Mesothelial cell of epicardium (in vitro differentiated cells): ENCODE measurements at places on chromosomes 7 and 10. TPM values are rescaled to one million over a fixed set of nuclear protein-coding genes. Genes with fewer than 3 reads are reported as not detected.

Gene CLDN4
- 158 to 175 TPM (median 165 TPM) in 3 replicates for total RNA-seq

Gene DLX6
- total RNA-seq, result 10.4 to 11.1 TPM (median 10.9 TPM) in 3 replicates

Gene ANKIB1
- total RNA-seq, result 63.9 to 66.9 TPM (median 66.6 TPM) in 3 replicates

Gene TACR2
- total RNA-seq, result not detected in 3 replicates

Gene SMNDC1
- total RNA-seq, result 38.5 to 41.4 TPM (median 39.6 TPM) in 3 replicates

Gene CFAP58
- 0.58 to 1.4 TPM (median 1.1 TPM) in 3 replicates for total RNA-seq

Gene RAMP3
- not detected in 3 replicates for total RNA-seq

Gene NAT16
- not detected in 3 replicates for total RNA-seq

Gene CUBN
- total RNA-seq, result 0.90 to 1.8 TPM (median 1.5 TPM) in 3 replicates

Gene OPALIN
- total RNA-seq, result not detected in 3 replicates

Gene TSPAN13
- total RNA-seq, result 63.1 to 70.0 TPM (median 69.5 TPM) in 3 replicates

DNA sequence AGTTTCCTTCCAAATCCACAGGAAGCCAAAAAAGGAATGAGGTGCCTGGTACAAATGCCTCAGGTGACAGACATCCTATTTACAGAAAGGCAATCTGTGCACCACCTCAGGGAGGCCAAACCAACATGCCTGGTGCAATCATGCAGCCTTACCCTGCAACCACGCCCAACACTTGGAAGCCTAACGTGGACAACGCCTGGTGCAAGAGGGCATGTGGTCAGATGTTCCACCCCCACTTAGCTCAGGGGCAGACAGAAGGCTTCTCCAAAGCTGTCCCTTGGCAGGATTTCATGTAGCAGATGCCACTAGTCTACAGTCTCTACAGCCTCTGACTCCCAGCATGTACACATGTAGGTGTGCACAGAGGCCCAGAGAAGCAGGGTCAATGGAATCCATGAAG, 89.5 kb downstream of the KCNMA1 start:
- no peak overlapping the region for H3K4me3 ChIP-seq
- no peaks in the 10 kb centered on the region for H3K4me1 ChIP-seq
- no peak overlapping the region for H3K27ac ChIP-seq

DNA sequence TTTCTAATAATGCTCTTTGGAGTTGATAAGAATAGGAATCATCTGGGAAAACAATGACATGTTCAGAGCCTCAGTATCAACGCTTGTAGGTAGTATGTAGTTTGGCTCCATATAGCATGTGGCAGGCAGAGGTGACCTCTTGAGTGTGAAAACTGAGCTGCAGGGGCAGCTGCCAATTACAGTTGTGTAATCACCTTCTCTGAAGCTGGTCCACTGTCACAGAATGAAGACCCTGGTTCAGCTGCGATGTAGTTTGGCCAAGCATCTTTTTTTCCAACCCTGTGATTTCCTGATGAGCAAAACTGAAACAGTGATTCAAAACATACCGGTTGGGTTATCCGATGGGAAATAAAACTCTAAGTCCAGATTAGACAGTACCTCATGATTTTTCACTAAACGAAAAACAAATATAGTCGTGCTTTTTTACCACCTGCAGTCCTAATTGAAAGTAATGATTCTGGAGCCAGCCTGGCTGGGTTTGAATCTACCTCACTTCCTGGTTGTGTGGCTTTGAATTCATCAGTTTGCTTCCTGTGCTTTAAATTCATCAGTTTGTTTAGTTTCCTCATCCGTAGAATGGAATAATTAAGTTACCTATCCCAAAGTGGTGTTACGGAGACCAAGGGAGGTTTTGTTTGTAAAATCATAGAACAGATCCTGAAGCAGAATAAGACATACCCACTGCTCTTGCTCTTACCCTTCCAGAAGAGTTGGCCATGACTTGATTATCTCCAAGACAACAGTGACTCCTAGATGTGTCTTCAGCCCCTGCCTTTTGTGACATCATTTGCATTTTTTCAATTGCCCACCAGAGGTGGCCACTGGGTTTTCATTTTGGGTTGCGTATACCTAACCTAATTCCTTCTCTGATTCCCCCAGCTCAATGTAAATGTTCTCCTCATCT, 87.4 kb downstream of the CELF2 start:
- no peak for DNase-seq
- no peak overlapping the region for H3K4me3 ChIP-seq
- no peaks in the 10 kb centered on the region for H3K4me1 ChIP-seq
- no peaks in the 10 kb centered on the region for H3K36me3 ChIP-seq
- H3K27me3 ChIP-seq, result peaks cover 22% of the 10 kb centered on the region

GRCh38 chr7:135512135-135512887, 2.4 kb upstream of the CNOT4 start:
- no peaks in the 10 kb centered on the region for H3K4me1 ChIP-seq
- no peak overlapping the region for H3K4me3 ChIP-seq
- DNase-seq, result no peak
- no peak overlapping the region for H3K27ac ChIP-seq
- no peaks in the 10 kb centered on the region for H3K36me3 ChIP-seq
- H3K27me3 ChIP-seq, result no peaks in the 10 kb centered on the region

- H3K27me3 ChIP-seq, result no peaks in the 10 kb centered on the region
- H3K36me3 ChIP-seq, result peaks cover 6% of the 10 kb centered on the region
- no peak overlapping the region for H3K27ac ChIP-seq
These were observed 32.6 kb downstream of the USP6NL start for GRCh38 chr10:11578802-11579255.

DNA sequence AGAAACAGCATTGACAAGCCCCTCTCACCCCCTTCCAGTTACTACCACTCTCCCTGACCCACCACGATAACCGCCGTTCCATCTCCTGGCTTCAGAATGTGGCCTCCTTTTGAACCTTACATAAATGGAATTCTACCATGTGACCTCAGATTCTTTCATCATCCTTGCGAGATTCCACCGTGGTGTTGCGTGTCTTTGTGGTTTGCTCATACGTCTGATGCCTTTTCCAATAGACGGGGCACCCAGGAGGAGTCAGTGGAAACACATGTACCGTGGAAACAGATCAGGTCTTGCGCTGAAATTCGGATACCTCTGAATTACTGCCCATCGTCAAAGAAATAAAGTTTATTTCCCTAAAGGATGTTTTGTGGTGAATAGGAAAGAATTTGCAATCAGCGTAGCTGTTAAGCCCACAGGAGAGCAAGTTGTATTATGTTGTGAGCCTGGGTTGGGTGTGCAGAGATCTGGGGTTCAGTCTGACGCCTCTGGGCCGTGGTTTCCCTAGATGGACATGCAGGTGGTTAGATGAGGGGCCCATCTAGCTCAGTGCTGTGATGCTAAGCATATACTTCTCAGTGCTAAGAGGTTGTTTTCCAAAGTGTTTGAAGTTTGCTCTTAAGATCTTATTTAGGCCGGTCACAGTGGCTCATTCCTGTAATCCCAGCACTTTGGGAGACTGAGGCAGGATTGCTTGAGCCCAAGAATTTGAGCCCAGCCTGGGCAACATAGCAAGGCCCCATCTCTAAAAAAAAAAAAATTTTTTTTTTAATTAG, 29.1 kb downstream of the GTF2IRD1 start:
- peaks cover 68% of the 10 kb centered on the region for H3K4me1 ChIP-seq
- H3K4me3 ChIP-seq, result no peak overlapping the region
- no peaks in the 10 kb centered on the region for H3K36me3 ChIP-seq

DNA sequence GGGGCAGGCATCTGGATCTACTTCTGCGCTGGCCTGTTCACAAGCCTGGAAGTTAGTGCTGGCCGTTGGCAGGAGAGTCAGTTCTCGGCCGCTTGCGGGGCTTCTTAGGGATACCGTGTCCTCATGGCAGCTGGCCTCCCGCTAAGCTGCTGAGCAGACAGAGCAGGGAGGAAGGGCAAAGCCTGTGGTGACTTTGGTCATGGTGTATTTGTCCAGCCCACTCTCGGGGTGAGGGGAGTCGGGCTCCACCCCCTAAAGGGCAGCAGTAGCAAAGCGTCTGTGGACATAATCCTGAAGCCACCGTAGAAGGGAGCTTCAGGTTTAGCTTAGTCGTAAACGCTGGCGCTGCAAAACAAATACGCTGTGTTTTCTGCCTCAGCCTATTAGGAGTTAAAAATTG, 12.2 kb downstream of the UBE3C start:
- DNase-seq, result no peak
- peaks cover 5% of the 10 kb centered on the region for H3K36me3 ChIP-seq
- no peaks in the 10 kb centered on the region for H3K27me3 ChIP-seq
- H3K4me3 ChIP-seq, result no peak overlapping the region

GRCh38 chr7:151597541-151598444, 78.1 kb upstream of the RHEB start:
- no peaks in the 10 kb centered on the region for H3K27me3 ChIP-seq
- DNase-seq, result no peak
- H3K4me1 ChIP-seq, result peaks cover 18% of the 10 kb centered on the region
- no peak overlapping the region for H3K27ac ChIP-seq

DNA sequence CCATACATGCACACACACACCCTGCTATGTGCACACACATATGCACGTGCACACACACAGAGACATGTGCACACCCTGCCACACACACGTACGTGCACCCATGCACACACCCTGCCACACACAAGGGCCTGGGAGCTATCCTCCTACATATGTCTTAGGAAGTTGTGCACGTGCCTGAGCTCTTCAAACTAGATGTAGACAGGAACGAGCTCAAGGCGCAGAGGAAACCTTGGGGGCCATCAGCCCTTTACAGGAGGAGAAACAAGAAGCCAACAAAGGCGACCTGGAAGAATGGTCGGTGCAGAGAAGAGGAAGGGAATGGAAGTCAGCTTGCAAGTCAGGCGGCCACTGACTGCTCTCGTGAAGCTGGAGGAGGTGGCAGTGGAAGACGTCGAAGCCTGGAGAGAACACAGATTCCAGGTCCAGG, 58.7 kb downstream of the AOC1 start:
- no peaks in the 10 kb centered on the region for H3K36me3 ChIP-seq
- H3K27me3 ChIP-seq, result peaks cover 75% of the 10 kb centered on the region
- DNase-seq, result no peak
- no peak overlapping the region for H3K27ac ChIP-seq

DNA sequence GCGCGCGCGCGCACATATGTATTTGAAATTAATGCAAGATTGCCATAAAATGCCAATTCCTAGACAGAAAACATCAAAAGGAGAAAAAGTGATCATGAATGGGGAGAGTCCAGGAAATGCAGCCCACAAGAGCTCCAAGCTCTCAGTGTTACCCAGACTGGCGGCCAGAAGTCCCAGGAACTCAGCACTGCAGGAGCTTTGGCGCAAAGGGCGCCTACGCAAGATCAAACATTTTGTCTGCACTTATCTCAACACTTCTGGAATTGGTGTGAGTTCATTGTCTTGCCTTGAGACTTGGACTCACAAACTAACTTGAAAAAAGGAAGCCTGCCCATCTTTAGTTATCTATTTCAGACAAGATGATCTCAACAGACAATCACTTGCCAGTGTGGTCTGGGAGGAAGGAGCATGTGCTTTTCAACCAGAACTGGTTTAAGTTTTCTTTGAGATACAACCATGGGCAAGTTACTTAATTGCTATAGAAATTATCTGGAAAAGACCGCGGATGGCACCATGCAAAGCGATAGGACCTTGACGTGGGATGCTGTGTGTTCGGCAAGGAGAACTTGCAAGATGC, 77.2 kb downstream of the KIAA1549 start:
- H3K4me3 ChIP-seq, result no peak overlapping the region
- peaks cover 63% of the 10 kb centered on the region for H3K36me3 ChIP-seq
- DNase-seq, result no peak
- H3K27me3 ChIP-seq, result no peaks in the 10 kb centered on the region

- no peak overlapping the region for H3K27ac ChIP-seq
- no peak overlapping the region for H3K4me3 ChIP-seq
These were observed 79.0 kb upstream of the SP8 start for GRCh38 chr7:20865684-20866083.

- H3K4me3 ChIP-seq, result no peak overlapping the region
- peaks cover 2% of the 10 kb centered on the region for H3K4me1 ChIP-seq
- H3K27ac ChIP-seq, result no peak overlapping the region
- peaks cover 14% of the 10 kb centered on the region for H3K36me3 ChIP-seq
- no peak for DNase-seq
These were observed 4.8 kb upstream of the MTG1 start for GRCh38 chr10:133388973-133389818.

GRCh38 chr10:43286076-43286805, 19.4 kb upstream of the RASGEF1A start:
- no peak overlapping the region for H3K27ac ChIP-seq
- DNase-seq, result no peak
- H3K36me3 ChIP-seq, result no peaks in the 10 kb centered on the region
- no peak overlapping the region for H3K4me3 ChIP-seq

- H3K27ac ChIP-seq, result peak overlapping the region; percentile 54
- peaks cover 10% of the 10 kb centered on the region for H3K4me1 ChIP-seq
- no peak overlapping the region for H3K4me3 ChIP-seq
- peaks cover 2% of the 10 kb centered on the region for H3K36me3 ChIP-seq
- no peaks in the 10 kb centered on the region for H3K27me3 ChIP-seq
These were observed 28.0 kb upstream of the GNAI1 start for GRCh38 chr7:80106498-80107113.

DNA sequence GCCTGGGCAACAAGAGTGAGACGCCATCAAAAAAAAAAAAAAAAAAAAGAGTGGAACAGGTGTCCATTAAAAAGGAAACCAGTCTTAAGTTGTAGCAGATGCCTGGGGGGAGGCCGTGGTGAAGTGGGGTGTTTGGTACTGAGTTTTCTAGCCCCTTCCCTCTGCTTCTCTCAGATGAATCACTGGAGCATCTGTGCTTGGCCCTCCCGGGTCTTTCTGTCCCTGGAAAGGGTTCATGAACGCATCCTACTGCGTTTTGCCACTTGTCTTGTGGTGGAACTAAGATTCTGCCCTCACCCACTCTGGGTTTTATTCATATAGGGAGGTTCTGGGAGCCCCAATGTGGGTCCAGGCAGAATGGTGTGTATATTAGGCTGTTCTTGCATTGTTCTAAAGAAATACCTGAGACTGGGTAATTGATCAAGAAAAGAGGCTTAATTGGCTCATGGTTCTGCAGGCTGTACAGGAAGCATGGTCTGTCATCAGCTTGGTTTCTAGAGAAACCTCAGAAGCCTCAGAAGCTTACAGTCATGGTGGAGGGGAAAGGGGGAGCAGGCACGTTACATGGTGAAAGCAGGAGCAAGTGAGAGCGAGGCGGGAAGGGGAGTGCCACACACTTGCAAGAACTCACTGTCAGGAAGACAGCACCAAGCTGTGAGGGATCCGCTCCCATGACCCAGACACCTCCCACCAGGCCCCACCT, 63.5 kb downstream of the CAMK1D start:
- H3K27ac ChIP-seq, result no peak overlapping the region
- DNase-seq, result no peak
- peaks cover 10% of the 10 kb centered on the region for H3K4me1 ChIP-seq

- H3K4me1 ChIP-seq, result peaks cover 25% of the 10 kb centered on the region
- no peak overlapping the region for H3K27ac ChIP-seq
- H3K4me3 ChIP-seq, result no peak overlapping the region
- no peak for DNase-seq
- peaks cover 2% of the 10 kb centered on the region for H3K36me3 ChIP-seq
These were observed 54.2 kb downstream of the ABI1 start for GRCh38 chr10:26806557-26806956.

GRCh38 chr10:109962247-109962646, 38.9 kb upstream of the XPNPEP1 start:
- no peaks in the 10 kb centered on the region for H3K27me3 ChIP-seq
- H3K4me1 ChIP-seq, result peaks cover 49% of the 10 kb centered on the region
- H3K27ac ChIP-seq, result peak overlapping the region; percentile 90
- H3K4me3 ChIP-seq, result no peak overlapping the region
- H3K36me3 ChIP-seq, result no peaks in the 10 kb centered on the region

DNA sequence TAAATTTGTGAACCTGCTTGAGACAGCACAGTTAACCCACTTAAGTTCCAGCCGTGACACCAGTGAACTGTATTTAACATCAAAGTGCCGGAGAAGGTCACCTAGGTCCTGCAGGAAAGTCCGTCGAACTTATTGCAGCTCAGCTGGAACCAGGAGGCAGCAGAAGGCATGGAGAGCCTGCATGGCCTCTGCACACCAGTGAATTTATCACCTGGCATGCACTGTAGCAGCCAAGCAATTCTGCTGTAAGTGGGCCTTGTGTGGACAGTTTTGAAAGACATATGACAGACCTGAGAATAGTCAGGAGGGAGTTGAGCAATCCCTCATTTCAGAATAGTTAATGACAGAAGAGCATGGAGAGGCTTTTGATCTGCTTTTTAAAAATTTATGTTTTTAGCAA, 108.8 kb downstream of the PLXDC2 start:
- no peaks in the 10 kb centered on the region for H3K27me3 ChIP-seq
- H3K36me3 ChIP-seq, result peaks cover 3% of the 10 kb centered on the region
- H3K4me1 ChIP-seq, result peaks cover 54% of the 10 kb centered on the region
